ENCODE measurements at places on chromosomes 13 and 19.

DNA sequence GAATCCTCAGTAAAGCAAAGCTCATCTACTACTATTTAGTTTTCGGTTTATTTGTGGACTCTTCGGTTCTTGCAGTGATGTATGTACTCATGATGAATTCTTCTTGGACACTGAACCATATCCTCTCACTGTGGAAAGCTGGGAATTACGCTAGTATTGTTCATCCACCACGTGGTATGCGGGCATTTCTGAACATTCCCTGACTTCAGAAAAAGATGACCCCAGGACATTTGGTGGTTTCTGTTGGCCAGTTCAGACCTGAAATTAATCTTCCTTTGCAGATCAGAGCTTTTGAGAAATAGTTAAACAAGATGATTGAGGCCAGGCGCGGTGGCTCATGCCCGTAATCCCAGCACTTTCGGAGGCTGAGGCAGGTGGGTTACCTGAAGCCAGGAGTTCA lies 25.3 kb upstream of the FBN3 start:
- DNase-seq, result no peak

- DNase-seq, result no peak
Observed at GRCh38 chr19:12959481-12959880, 2.5 kb upstream of the GADD45GIP1 start.

GRCh38 chr13:20336761-20337160 lies 104.6 kb upstream of the GJB6 start:
- DNase-seq, result no peak

GRCh38 chr19:4068047-4068966 lies 1.6 kb upstream of the ZBTB7A start:
- no peak for DNase-seq

DNA sequence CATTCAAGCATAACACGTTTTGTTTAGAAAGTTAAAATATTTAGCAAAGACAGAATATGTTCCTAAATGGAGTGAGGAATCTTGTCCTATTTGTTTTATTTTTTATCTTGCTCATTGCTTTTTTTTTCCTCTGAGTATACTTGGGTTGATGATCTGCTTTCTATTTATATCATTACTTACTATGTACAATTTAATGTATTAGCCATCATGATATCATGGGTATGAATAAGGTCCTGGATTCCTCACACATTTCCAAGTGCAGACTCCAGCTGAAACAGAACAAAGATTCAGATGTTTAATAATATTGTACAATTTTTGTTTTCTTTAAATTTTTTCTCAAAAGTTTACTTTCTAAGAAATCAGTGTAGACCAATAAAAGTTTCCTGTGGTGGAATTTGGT lies 388.2 kb downstream of the GPC6 start:
- no peak for DNase-seq

- no peak for DNase-seq
Observed at GRCh38 chr13:41641961-41642360, 184.6 kb downstream of the RGCC start.

DNA sequence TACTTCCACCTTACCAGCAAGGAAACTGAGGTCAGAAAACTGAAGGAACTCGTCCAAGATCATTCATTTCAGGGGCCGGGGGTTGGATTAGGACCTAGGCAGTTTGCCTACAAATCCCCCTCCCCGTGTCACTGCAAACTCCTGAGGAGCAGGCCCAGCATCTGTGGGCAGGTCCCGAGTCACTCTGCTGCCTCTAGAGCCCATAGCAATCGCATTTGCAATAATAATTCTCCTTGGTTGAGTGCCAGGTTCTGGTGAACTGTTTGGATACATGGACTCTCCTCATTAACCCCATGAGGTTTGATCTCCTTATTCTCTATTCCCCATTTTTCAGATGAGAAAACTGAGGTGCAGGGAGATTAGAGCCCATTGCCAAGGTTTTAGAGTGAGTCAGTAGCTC lies 903 bp downstream of the PIN1 start:
- no peak for DNase-seq

DNA sequence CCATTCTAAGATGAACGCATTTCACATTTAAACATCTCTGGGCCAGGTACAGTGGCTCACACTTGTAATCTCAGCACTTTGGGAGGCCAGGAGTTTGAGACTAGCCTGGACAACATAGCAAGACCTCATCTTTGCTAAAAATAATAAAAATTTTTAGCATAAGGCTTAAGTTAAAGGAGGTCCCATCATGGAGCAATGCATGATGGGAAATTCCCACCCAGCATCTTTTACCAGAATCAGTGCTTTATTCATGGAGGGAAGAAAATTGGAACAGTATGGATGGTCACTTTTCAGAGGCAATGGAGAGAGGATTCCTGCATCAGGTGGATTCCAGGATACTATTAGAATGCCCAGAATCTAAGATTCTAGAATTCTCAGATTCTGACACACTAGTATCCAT lies 3.8 kb upstream of the KLK8 start:
- DNase-seq, result no peak

DNA sequence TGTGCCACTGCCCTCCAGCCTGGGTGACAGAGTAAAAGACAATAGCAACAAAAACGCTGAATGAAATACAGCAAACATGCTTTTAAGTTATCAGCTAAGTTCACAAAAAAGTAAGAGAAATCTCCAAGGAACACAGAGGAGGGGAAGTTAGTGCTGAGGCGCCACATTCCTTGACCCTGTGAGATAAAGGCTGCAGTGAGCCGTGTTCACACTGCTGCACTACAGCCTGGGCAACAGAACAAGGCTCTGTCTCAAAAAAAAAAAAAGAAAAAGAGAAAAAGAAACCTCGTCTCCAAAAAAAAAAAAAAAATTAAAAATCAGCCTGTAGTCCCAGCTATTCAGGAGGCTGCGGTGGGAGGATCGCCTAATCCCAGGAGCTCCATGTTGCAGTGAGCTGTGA lies 16.3 kb upstream of the DOCK6 start:
- DNase-seq, result no peak

DNA sequence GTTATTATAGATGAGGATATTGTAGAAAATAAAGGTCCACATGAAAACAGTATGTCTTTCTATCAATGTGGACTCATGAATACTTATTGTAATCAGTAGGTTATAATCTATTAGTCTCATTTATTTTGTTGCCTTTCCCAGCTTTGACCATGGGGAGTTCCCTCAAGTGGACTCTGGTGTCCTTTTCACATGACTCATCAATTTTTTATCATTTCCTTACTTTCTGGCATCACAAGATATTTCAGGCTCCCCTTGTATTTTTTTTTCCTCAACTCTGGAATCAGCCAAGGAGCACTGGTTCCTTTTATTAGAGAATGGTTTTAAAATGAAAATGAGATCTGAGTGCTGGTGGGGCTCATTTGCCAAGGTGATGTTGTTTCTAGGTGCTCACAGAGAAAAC lies 63.4 kb upstream of the DIAPH3 start:
- DNase-seq, result no peak

- no peak for DNase-seq
Observed at GRCh38 chr13:76421011-76421410, 465.2 kb downstream of the KCTD12 start.
